ENCODE measurements at places on chromosomes 4 and X.
A peak's percentile ranks its signal among the peaks of the same experiment; 100 is the strongest.

- no peak for DNase-seq
These were observed 46.0 kb downstream of the REPS2 start for GRCh38 chrX:16992445-16992844.

DNA sequence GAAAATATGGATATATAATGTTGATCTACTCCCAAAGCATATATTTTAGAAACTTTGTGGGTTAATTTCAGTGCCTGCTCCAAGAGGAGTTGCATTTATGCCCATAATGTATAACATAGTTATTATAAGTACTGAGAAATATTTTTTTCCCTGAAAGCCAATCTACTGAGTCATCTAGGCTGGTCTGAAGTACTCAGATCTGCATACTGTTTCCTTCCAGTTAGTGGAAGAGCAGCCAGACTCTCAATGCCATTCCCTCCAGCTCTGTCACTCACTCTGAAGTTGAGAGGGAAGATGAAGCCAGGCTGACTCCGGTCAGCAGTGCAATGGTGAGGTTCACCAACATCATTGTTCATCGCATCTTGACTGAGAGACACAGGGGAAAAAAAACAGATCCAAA is 505.1 kb downstream of the PPARGC1A start:
- no peak for DNase-seq

- DNase-seq, result no peak
These were observed 1081.1 kb downstream of the ARAP2 start for GRCh38 chr4:35163168-35163567.

- DNase-seq, result no peak
These were observed 8.1 kb downstream of the ETDB start for GRCh38 chrX:135112096-135112729.

- DNase-seq, result no peak
These were observed 15.0 kb upstream of the TRIM2 start for GRCh38 chr4:153189016-153189801.

DNA sequence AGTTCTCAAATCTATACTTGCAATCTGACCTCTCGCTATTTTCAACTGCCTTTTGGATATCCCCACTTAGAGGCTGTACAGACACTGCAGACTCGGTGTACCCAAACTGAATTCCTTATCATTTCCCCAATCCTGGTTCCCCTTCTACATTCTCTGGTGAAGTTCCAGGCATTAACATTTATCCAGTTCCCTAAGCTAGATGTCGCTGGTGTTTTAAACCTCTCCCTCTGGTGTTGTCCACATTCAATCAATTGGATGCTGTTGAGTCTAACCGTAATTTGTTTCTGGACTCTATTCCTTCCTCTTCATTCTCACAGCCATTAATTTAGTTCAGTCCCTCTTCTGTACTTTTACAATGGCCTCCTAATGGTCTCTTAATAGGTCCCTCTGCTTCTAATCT is 7.2 kb upstream of the STK26 start:
- DNase-seq, result no peak

DNA sequence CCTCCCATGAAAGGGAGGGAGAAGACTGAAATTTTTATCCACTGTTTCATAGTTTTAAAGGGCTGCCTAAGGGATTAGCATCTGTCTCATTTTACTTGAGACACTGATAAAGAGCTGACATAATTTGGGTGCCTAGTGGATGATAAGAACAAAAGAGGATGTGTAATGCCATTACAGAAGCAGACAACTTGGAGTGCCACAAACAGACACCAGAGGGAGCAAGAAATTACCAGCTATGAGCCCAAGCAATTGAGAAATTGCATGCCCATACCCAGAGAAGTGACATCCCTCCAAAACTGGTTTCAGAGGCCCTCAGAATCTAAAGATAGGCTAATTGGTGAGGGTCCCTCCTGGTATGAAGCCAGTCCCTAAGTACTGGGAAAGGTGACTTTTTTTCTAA is 38.5 kb upstream of the POU3F4 start:
- DNase-seq, result no peak

DNA sequence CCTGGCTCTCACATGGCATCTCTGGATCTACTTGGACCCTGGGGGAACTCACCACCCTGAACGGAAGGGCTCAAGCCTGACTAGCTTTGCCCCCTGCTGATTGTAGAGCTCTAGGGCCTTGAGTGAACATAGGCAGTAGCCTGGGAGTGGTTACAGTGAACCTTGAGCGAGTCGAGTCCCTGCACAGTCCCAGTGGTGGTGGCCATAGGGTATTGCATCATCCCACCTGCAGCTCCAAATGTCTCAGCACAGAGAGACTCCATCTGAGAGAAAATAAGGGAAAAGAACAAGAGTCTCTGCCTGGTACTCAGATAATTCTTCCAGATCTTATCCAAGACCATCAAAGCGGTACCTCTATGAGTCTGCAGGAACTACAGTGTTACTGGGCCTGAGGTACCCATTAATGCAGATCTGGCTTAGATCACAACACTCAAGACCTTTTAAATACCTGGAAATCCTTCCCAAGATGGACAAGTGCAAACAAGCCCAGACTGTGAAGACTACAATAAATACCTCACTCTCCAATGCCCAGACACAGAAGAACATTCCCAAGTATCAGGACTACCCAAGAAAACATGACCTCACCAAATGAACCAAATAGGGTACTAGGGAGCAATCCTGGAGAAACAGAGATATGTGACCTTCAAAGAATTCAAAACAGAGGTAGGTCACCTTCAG is 167.5 kb upstream of the TET2 start:
- no peak for DNase-seq

GRCh38 chrX:153669901-153670731 is 3.5 kb downstream of the PNCK start:
- DNase-seq, result no peak

DNA sequence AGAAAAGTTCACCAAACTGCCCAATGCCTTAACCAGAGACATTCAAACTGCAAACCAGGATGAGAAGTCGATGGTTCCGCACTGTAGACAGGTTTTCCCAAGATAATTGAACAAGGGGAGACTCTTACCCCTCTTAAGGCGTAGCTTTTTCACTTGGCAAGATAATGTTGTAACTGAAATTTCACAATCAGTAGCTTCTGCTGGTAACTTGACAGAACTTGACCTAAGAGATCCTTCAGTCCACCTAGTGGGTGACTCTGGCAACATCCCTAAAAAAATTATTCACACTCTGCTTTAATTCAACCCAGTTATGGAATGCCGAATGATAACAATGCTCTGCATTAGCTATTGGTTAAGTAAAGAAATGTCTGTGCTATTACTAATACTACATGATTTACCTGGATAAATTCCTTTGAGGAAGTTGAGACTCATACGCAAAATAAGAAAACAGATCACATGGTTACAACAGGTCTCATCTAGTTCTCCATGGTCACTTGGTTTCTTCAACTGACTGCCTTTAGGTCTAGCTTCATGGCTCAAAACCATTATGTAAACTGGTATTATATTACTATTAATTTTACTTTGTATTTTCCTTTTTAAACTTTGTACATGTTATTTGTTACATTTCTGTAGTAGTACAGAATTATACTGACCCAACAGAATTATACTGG is 9.1 kb downstream of the ELF2 start:
- no peak for DNase-seq

DNA sequence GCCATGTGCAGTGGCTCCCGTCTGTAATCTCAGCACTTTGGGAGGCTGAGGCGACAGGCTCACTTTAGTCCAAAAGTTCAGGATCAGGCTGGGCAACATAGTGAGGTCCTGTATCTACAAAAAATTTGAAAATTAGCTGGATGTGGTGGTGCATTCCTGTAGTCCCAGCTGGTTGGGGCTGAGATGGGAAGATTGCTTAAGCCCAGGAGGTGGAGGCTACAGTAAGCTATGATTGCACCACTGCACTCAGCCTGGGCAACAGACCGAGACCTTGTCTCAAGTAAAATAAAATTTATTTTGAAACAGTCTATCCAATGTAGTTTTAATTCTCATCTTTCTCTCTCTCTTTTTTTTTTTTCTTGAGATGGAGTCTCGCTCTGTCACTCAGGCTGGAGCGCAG is 21.1 kb downstream of the RBM10 start:
- DNase-seq, result no peak

DNA sequence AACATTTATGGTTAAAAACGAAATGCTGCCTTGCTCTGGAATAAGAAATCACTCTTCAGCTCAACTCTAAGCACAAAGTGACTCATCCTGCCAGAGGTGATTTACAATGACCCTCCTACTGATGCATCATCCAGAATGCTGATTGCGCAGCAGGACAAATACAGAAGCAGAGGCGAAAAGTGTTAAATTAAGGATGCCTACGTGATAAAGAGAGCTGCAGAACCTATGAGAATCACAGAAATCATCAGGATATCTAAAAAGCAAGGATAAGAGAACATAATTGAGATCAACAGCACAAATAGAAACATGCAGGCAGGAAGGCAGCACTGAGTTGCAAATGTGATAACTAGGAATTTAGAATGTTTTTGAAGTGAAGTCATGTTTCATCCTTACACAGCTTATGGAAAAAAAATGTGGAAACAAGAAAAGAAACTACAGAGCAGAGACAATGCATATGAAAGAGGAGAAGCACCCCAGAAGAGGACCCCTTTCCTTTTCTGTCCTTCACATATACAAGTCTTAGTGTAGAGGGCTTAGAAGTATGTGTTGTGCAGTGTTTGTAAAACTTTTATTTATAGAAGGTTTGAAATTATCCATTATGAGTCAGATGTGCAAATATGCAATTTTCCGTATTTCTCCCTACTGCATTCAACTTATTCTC is 188.4 kb downstream of the SLC7A11 start:
- no peak for DNase-seq

DNA sequence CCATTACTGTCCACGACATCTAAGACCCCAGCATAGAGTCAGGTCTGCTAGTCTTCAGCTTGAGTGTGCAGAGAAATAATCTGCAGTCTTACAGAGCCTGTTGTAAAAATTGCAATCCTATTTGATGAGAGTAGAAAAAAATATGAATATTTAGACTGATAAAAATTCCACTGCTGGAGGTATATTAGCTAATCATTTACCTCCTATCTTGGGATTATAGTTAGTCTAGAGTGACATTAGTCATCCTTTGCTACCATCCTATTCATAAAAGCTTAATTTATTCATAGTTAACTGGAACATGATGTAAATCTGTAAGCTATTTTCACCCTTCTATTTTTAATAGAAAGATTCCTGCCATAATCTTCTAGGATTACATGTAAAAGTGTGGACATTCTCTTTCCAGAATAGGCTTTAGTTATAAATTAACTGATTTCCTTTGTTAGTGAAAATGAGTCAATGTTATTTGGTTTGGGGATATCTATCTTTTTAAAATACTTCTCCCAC is 26.7 kb downstream of the C4orf54 start:
- DNase-seq, result no peak

GRCh38 chr4:150150629-150151062 is 72.4 kb downstream of the DCLK2 start:
- peak; percentile 2 for DNase-seq

DNA sequence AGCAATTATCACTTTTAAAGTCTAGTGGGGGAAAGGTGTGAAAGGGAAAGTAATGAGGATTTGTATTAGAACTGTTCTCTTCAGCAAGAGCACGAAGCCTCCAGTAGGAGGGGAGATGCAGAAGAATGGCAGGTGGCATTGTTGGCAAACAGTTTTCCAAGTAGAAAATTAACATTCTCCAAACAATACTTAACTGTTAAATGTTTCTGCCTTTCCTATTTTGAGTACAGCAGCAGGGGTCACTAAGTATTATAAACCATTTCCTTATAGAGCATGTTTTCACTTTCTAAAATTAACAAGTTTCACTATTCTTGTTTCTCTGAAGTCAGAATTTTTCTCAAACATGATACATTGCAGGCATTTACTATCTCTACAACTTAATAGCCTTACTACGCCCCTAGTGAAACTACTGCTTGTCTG is 58.7 kb downstream of the LEF1 start:
- DNase-seq, result no peak

GRCh38 chr4:182653596-182653995 is 263.6 kb downstream of the DCTD start:
- no peak for DNase-seq

- no peak for DNase-seq
These were observed 36.9 kb downstream of the NR3C2 start for GRCh38 chr4:148405161-148405893.

- no peak for DNase-seq
These were observed 13.3 kb downstream of the USP27X start for GRCh38 chrX:49892542-49892941.

GRCh38 chr4:38162240-38162784 is 202.1 kb downstream of the PTTG2 start:
- no peak for DNase-seq

DNA sequence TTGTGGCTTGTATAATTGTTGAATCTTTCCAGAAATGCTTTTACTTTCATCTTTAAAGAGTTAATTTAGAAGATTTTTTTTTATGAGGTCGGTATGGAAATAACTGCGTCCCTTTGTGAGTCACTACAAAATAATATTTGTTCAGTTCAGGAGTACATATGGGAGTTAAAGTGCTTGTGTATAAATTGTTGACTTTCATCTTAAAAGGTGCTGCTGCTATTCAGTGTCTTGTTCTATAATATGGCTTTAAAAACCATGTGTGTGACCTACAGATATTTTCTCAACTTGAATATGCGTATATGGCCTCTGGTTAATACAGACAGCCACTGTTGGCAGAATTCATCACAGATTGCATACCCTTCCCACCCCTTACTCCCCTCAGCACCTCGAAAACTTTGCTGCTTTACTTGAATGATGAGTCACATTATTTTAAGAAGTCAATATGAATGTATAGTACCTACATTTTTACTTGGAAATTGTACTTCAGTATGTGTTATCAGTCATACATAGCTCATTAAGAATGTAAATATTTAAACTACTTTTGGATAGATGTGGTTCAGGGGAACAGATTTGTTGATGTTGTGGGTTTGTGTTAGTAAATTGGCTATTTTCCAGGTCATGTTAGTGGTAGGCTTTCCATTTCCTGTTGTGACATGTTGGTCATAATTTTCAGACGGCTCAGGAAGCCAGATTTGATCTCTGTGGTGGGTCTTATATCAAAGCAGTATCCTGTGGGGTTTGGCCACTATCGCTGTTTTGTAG is 1.5 kb downstream of the CLCN3 start:
- DNase-seq, result no peak

- DNase-seq, result no peak
These were observed 32.8 kb upstream of the SGMS2 start for GRCh38 chr4:107791902-107792301.

- no peak for DNase-seq
These were observed 442.0 kb upstream of the ADGRL3 start for GRCh38 chr4:60757986-60758680.

- peak; percentile 70 for DNase-seq
These were observed 584 bp downstream of the SUV39H1 start for GRCh38 chrX:48696909-48697727.

GRCh38 chrX:24117258-24117657 is 32.3 kb upstream of the ZFX start:
- DNase-seq, result no peak

- no peak for DNase-seq
These were observed 40.0 kb downstream of the C4orf51 start for GRCh38 chr4:145719752-145720624.

DNA sequence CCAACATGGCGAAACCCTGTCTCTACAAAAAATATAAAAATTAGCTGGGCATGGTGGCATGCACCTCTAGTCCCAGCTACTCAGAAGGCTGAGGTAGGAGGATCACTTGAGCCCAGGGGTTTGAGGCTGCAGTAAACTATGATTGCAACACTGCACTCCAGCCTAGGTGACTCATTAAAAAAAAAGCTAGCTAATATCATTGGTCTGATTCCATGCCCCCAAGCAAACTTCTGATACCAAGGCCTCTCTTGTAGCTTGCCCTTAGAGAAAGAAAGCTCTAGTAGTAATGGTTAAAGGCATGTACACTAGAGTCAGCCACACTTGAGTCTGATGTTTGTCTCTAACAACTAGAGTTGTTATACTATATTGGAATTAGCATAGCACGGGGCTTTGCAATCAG is 32.6 kb upstream of the PHF8 start:
- no peak for DNase-seq
